ENCODE measurements at places on chromosomes 3 and 15.

GRCh38 chr3:46901591-46902187 lies 24.2 kb downstream of the PTH1R start:
- DNase-seq, result no peak

DNA sequence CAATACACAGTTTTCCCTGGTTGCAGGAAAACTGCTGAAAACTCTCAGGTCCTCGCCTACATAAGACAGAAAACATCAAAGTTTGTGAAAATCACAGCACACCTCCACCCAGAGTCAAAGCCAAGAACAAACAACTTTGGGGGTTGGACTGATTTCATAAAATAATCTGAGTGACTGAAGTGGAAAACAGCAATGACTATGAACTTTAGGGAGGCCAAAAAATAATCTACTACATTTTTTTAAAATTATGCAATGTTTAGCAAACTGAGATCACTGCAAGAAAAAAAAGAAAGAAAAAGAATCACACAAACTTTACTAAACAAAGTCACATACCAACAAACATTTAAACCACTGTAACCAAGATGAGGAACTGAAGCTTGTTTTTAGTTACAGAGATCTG lies 15.9 kb upstream of the FOXP1 start:
- no peak for DNase-seq

GRCh38 chr3:60076331-60076730 lies 1026.5 kb upstream of the CFAP20DC start:
- DNase-seq, result no peak

DNA sequence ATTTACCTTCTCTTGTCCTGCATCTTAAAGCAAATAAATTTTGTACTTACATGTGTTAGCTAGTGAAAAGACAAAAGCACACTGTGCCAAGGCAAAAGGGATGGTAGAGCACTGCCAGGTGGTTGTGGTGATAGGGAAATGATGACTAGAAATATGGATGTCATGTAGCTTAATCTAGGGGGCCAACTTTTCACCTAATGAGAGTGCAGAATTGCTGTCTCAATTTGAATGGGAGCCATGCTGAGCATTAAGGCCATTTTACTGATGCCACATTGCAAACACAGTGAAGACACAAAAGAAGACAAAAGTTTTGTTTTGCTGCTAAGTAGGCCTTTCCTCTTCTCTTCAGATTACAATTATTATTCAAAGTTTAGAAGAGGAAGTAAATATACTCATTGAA lies 274.7 kb downstream of the PDCD6IP start:
- DNase-seq, result no peak

DNA sequence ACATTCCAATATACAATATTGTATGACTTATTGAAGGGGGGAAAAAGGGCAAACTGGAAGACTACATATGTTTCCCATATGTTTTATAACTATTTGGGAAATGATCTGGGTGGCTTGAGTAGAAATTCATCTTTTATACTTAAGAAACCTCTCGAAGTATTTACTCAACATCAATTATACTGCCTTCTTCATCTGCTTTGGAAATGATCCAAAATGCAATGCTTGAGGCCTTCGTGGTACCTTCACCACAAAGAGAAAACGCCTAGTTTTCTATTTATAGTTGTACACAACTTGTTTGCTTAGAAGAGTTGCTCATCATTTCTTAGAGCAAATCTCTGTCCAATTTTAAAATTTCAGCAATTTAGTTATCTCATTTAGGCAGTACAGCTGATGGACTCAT lies 18.8 kb downstream of the ACKR4 start:
- DNase-seq, result no peak

- no peak for DNase-seq
These were observed 198.7 kb upstream of the CHRNA7 start for GRCh38 chr15:31831596-31831995.

GRCh38 chr3:5144316-5144994 lies 22.4 kb downstream of the ARL8B start:
- DNase-seq, result no peak

GRCh38 chr3:5675319-5675718 lies 487.8 kb downstream of the EDEM1 start:
- no peak for DNase-seq

DNA sequence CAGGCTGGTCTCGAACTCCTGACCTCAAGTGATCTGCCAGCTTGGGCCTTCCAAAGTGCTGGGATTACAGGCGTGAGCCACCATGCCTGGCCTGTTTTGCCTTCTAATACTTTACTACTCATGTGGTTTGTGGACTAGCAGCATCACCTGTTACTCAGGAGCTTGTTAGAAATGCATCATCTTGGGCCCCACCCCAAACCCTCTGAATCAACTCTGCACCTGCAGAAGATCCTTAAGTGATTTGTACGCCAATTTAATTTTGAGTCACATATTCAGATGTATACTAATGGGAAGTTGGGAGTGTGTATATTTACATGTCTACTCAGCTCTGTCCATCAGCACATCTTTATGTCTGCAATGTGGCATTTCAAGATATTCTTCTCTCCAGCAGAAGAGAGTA lies 6.1 kb downstream of the TBC1D21 start:
- no peak for DNase-seq

- no peak for DNase-seq
These were observed 142.2 kb upstream of the MANF start for GRCh38 chr3:51242939-51243338.

- DNase-seq, result no peak
These were observed 149.5 kb downstream of the DNAJB8 start for GRCh38 chr3:128317101-128317697.

DNA sequence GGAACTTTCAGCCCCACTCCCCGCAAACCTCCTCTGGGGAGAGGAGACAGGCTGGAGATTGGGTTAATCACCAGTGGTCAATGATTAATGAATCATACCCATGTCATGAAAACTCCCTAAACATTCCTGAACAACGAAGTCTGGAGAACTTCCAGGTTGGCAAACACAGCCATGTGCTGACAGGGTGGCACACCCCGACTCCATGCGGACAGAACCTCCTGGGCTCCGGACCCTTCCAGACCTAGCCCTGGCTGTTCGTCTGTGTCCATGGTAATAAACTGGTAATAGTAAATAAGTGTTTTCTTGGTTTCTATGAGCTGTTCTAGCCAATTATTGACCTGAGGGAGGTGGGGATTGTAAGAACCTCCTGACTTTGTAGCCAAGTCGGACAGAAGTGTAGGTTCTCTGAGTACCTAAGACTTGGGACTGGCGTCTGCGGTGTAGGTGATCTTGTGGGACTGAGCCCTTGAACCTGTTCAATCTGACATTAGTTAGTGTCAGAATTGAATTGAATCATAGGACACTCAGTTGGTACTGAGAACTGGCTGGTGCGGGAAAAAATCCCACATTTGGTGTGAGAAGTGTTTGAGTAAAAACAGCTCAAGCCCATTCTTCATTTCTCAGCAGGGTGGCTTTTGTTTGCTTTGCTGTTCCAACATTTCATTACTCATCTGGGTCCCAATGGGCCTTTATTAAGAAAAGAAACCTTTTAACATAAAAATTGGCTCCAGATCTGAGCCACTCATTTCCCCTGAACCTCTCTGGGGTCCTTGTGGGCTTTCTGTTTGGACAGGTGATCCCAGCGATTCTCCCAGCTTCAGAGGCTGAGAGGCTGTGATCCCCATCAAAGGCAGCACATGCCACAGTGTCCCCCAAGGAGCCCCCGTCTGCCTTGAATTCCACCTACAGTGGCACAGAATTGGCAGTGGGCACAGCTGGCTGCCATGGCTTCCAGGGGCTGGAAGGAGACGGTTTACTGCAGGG lies 151.0 kb downstream of the TJP1 start:
- DNase-seq, result no peak

- no peak for DNase-seq
These were observed 1.5 kb downstream of the GPR87 start for GRCh38 chr3:151315136-151315535.

DNA sequence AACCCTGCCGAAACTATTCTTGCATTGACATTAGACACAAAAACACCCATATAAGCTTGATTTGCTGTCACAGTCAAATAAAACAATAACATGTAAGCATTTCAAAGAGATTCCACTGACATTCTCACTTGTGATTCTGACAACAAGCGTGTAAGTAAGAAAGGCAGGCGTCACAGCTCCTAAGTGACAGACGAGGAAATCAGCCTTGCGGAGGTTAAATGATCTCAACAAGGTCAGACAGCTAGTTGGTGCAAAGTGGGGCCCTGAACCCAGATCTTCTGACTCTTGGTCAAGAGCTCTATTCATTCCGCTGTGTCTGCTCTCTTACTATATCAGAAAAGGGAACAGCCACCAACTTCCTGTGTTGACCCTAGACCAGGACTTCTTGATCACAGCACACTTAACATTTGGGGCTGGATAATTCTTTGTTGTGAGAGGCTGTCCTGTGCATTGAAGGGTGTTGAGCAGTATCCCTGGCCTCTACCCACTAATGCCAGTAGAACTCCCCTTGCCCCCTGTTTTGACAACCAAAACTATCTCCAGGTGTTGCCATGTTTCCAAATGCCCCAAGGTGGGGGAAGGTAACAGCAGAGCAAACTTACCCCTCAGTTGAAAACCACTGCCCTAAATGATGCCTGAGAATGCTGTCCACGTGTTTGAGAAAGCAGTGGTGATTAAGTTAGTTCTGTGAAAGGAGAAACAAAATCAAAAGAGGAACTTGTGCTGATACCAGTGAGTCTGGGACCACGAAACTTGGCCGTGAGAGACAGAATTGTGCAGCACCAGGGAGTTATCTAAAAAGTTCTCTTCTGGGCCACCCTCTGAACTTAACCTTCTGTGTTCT lies 86.1 kb downstream of the LIPC start:
- no peak for DNase-seq

DNA sequence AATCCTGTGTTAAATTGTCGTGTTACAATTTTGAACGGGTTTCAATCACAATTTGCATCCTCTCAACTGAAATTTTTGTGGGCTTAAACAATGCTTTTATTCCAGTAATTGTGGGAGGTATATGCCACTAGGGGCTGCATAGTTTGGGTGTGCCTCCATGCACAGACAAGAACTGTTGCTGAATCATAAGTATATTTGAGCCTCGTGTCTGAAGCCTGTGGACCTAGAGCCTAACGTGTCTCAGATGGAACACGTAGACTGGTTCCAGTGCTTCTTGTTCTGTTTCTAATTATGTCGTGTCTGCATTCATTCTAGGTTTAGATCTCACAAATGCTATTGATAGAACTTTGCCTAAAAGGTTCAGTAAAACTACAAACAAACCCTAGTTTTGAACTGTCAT lies 363.4 kb downstream of the RBMS3 start:
- DNase-seq, result no peak

GRCh38 chr3:124483915-124484470 lies 246.3 kb upstream of the UMPS start:
- no peak for DNase-seq

DNA sequence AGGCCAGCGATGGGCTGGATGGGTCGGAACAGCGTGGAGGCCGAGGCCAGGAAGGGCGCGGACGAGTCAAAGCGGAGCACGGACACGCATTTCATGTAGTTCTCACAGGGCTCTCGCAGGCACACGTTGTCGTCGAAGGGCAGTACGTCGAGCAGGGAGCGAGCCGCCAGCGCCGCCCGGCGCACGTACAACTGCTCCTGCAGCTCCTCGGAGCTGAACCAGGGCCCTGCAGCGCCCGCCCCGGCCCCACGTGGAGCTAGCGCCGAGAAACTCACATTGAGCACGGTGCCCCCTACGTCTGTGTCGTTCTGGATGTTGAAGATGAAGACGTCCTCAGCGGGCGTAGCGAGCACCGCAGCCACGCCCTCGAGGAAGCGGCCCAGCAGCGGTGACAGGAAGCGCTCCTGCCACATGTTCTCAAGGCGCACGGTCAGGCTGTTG lies 5.8 kb downstream of the CELSR3 start:
- DNase-seq, result no peak

DNA sequence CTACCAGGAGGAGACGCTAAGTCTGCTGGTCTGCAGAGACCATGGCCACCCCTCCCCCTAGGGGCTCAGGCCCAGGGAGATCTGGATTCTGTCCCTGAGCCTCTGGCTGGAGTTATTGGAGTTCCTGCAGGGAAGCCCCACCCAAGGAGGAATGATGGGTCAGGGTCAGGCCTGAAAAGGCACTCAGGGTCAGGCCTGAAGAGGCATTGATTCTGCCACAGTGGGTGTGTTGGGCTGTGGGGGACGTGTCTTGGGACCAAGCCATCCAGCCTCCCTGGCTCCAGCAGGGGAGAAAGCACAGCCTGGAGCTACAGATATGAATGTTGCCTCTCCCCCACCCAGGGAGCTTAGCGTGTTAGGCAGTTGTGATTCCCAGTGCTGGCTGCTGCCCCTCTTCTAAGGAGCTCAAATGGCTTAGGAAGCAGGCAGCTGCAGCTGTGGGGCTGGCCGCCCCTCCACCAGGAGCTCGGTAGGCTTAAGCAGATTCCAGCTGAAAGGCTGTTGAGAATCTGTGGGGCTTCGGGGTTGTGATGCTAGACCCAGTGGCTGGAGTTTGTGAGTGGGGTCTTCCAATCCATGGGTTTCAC lies 176.7 kb downstream of the CHL1 start:
- no peak for DNase-seq

DNA sequence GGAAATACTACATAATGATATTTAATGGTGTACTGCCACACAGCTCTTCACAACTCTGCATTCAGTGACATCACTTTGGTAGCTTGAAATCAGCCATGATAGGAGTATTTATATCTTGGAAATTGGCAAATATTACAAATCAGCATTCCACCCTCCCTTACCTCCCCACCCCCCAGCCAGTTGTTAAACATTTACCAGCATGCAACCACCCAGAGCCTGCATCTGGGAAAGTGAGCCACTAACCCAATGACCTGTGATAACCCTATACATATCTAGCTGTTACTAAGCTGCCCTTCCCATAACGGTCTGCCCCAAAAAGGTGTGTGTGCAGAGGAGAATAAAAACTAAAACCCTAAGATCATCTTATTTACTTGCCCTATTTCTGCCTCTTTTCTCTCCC lies 44.6 kb upstream of the SATB1 start:
- no peak for DNase-seq
